Retina (tissue), 1 donor: ENCODE measurements at places on chromosomes 1 and 21.

GRCh38 chr21:20997636-20998455 is at the start of gene NCAM2:
Gene NCAM2, plus strand, starts transcription at chr21:20998409.
- DNase-seq: peak; percentile 93

DNA sequence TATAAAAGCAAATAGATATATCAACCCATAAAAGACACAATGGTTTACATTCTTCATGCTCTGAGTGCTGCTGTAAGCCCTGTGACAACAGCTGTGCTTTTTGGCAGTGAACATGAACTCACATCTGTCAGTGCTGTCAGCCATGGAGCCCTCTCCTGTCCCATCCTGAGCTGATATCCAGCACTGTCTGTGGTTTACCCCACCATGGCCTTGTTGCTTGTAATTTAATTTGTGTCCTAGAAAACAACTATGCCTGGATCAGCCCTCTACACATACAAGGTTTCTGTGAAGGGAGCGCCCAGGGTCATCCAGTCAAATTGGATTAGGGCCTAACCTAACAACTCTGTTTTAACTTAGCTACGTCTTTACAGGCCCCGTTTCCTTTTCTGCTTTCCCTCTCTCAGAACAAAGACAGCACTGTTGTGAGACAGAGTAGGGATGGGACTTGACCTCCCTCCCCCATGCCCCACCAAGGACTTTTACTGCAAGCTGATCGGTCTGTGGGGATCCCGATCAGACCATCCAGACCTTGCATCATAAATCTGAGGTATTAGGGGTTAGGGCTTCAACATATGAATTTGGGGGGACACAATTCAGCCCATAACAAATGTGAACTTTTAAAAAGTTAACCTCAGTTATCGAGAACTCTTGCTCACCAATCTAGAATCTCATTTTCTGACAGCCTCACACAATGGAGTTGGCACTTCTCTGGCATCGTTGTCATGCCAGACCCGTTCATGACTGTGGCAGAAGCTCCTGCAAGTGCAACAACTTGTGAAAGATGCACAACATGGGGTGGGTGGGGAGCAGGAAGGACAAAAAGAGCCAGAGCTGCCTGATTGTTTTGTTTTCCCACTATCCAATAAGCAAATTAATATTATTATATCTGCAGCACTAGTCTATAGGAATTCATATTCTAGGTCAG is 16.4 kb upstream of the SLC44A3 start:
- peak; percentile 38 for DNase-seq

GRCh38 chr1:117793413-117793812 is 136.0 kb downstream of the GDAP2 start:
- DNase-seq: no peak

DNA sequence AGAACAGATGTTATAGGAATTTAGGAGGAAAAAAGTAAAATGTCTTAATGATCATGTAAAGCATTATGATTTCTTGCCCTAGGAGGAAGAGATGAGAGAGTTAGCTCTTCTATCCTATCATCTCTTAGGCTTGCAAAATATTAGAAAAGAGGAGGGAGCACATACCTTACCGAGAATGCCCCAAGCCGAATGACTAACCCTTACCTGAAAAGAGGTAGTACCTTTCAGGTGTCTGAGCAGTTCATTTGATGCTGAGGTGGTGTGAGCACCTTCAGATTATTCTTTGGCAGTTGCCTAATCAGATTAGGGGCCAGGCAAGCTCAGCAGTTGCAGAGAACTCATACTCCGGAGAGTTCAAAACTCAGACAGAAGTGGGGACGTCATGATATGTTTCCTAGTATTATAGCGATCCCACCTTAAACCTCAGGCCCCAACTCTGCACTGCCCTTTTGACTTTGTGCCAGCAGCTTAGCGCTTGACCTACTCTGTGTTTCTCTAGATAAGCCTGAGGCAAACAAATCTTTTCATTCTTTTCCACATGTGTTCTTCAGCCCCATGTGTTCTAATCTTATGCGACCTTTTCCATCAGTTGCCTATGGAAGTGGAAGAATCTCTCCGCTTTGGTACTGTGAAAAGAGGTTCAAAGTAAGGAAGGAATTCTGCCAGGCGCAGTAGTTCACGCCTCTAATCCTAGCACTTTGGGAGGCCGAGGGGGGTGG is 52.5 kb downstream of the ATP2B4 start:
- DNase-seq: no peak

- DNase-seq: no peak
Observed at GRCh38 chr1:5428351-5428750, 563.9 kb downstream of the NPHP4 start.

DNA sequence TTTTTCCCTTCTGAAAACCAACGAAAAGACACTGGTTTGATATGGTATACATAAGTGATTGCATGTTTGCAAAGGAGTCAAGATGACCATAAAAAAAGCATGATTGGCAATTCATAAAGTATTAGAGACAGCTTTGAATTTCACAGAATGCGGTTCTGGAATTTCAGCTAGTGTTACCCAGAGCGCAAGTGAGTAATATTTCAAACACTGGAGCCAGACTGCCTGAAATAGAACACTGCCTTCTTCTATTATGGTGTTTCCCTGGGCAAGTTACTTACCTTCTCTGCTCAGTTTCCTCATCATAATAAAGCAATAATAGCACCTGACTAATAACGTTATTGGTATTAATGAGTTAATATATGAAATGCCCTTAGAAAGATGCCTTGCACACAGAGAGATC is 54.7 kb downstream of the NEGR1 start:
- no peak for DNase-seq

GRCh38 chr1:63821091-63822005 is 47.5 kb downstream of the ROR1 start:
- no peak for DNase-seq

DNA sequence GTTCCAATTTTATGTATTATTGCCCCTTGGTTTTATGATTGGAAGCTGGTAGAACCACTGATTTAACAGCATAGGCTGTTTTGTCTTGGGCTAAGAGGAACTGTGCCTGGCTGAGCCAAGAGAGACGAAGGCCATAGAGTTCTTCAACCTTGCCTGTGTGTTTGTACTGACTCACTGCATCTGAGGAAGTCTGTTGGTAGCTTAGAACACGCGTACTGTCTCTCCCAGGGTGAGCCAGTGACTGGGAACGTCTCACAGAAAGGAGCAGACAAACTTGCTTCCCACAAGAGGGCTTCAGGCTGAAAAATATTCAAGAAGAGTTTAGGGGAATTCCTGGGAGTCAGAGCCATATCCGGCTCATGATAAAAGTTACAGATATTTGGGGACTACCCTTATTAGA is 14.9 kb downstream of the TMEM51 start:
- DNase-seq: no peak
